Glutamatergic neuron (in vitro differentiated cells): ENCODE measurements at places on chromosomes 11 and 22.
A peak's percentile ranks its signal among the peaks of the same experiment; 100 is the strongest.

DNA sequence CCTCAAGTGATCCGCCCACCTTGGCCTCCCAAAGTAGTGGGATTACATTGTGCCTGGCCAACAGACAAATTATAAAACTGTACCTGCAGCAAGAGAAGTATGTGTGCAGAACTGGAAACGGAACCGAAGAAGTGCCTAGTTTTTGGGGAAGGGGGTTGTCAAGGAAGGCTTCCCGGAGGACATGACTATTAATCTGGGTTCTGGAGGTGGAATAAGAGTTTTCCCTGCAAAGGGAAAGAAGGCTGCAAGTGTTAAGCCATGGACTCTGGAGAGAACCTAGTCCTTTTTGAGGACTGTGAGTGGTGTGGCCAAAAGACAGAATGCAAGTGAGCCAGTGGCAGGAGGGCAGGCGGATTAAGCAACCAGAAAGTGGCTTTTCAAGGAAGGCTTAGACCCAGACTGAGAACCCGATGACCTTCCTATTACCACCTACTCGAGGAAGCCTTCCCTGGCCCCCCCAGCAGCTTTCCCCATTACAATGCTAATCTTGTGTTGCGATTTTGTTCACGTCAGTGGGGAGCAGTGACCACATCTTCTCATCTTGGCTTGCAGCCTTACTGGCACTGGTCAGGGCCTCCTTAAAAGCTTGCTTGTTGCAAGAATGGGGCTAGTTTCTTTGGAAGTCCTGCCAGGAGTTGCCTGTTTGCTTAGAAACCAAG, 5.7 kb upstream of the SEPTIN3 start:
- H3K27ac ChIP-seq = no peak overlapping the region
- H3K36me3 ChIP-seq = no peaks in the 10 kb centered on the region
- DNase-seq = no peak
- peaks cover 5% of the 10 kb centered on the region for H3K4me1 ChIP-seq
- H3K27me3 ChIP-seq = peaks cover 6% of the 10 kb centered on the region

DNA sequence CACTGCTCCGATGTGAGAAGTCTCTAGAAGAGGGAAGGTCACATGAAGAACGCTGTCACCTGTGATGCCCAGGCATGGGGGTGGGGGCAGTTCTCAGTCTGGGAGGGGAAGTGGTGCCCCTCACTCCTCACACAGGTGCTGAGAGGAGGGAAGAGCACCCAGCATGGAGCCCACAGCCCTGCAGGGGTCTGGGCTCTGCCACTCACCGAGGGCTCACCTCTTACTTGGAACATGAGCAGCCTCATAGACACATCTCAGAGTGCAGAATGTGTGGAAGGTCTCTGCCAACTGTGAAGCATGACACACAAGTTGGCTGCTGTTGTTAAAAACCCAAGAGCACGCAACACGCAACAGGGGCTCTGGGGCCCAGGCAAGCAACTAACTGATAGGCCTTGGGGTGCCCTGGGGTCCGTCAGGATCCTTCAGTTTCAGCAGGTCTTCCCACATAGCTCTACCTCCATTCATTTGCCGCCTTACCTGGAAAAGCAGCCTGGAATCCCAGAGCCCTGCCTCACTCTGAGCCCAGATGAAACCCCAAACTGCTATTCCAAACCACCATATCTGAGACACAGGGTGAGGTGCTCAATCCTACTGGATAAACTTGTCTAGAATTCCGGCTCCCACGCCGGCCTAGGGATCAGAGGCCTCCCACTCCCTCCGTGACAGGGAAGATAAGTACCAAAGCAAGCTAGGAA, 17.5 kb upstream of the TMPRSS4 start:
- peaks cover 2% of the 10 kb centered on the region for H3K4me1 ChIP-seq
- H3K36me3 ChIP-seq = peaks cover 5% of the 10 kb centered on the region
- no peak overlapping the region for H3K27ac ChIP-seq
- no peak overlapping the region for H3K4me3 ChIP-seq
- DNase-seq = no peak

DNA sequence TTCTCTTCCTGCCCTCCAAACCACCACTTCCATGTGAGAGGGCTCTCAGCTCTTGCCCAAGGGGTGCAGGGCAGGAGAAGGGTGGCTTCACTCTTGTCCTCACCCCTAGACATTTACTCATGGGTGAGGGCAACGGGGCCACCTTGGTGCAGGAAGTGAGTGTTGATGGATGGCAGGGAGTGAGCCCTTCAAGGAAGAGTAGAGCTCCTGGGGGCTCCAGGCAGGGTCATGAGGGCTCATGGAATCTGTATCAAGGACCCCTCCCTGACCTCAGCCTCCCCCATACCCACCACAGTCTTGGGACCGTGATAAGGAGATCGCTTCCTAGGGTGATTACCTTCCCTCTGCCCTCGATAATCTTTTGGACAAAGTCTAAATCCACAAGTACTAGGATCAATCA, 37.8 kb downstream of the TSPAN18 start:
- H3K4me1 ChIP-seq = peaks cover 31% of the 10 kb centered on the region
- DNase-seq = no peak
- peaks cover 8% of the 10 kb centered on the region for H3K27me3 ChIP-seq
- peaks cover 14% of the 10 kb centered on the region for H3K36me3 ChIP-seq
- H3K4me3 ChIP-seq = no peak overlapping the region
- no peak overlapping the region for H3K27ac ChIP-seq

DNA sequence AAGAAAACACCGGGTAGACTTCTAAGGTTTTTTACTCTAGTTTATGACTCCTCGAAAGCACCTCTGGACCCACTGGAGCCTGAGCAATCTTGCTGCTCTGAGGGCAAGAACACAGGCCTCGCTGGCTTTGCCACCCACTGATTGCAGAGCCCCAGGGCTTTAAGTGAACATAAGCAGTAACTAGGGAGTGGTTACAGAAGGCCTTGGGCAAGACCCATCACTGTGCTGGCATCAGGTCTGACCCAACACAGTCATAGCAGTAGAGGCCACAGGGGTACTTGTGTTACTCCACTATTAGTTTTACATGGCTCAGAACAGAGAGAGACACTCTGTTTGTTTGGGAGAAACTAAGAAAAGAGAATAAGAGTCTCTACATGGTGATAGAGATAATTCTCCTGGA, 684.5 kb downstream of the FAM181B start:
- H3K27me3 ChIP-seq = no peaks in the 10 kb centered on the region
- H3K4me3 ChIP-seq = no peak overlapping the region
- H3K36me3 ChIP-seq = no peaks in the 10 kb centered on the region
- DNase-seq = no peak
- H3K27ac ChIP-seq = no peak overlapping the region

DNA sequence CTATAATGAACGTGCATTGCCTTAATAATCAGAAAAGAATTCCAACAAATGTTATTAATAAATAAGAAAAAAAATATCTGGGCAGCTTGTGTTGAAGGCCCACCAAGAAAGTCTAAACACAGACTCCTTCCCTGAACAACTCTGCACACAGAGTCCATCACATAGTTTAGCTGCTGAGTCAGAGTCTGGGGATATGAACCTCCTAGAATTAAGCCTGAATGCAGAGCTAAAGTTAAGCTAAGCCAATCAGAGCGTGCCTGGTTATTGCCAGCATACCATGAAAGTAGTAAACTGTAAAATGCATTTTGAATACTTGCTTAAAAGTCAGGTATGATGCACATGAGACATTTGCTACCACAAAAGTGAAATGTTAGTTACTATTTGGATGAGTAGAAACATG, 25.6 kb upstream of the TENM4 start:
- no peak overlapping the region for H3K4me3 ChIP-seq
- H3K4me1 ChIP-seq = peaks cover 3% of the 10 kb centered on the region
- no peaks in the 10 kb centered on the region for H3K36me3 ChIP-seq
- no peak overlapping the region for H3K27ac ChIP-seq
- H3K27me3 ChIP-seq = no peaks in the 10 kb centered on the region

DNA sequence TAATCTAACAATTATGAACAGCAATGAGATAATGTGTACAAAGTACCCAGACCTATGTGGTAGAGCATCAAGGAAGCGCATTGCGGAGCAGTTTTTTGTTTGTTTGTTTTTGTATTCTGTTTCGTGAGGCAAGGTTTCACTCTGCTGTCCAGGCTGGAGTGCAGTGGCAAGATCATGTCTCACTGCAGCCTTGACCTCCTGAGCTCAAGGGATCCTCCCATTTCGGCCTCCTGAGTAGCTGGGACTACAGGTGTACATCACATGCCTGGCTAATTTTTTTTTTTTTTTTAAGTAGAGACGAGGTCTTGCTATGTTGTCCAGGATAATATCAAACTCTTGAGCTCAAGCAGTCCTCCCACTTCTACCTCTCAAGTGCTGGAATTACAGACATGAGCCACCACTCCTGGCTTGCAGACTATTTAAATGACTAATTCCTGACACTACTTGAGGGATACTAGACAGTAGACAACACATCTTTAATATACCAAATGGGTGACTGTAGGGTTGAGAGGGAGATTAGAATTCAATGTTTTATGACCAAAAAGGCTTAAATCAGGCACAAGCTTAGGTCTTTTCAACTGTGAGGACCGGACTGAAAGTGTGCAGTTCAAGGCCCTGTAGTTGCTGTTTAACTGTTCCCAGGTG, 12.7 kb downstream of the OR51B4 start:
- no peaks in the 10 kb centered on the region for H3K36me3 ChIP-seq
- no peak for DNase-seq
- H3K27me3 ChIP-seq = peaks cover 2% of the 10 kb centered on the region
- no peak overlapping the region for H3K27ac ChIP-seq
- no peaks in the 10 kb centered on the region for H3K4me1 ChIP-seq
- H3K4me3 ChIP-seq = no peak overlapping the region

GRCh38 chr11:95972060-95972459, 48.2 kb upstream of the MTMR2 start:
- no peaks in the 10 kb centered on the region for H3K36me3 ChIP-seq
- no peak overlapping the region for H3K27ac ChIP-seq
- no peak for DNase-seq

- H3K4me3 ChIP-seq = no peak overlapping the region
- H3K27me3 ChIP-seq = peaks cover 6% of the 10 kb centered on the region
- H3K4me1 ChIP-seq = no peaks in the 10 kb centered on the region
- H3K36me3 ChIP-seq = peaks cover 12% of the 10 kb centered on the region
- no peak overlapping the region for H3K27ac ChIP-seq
Measured at GRCh38 chr11:69395287-69395686, 86.2 kb upstream of the LINC01488 start.

GRCh38 chr11:26951809-26952515, 42.0 kb upstream of the FIBIN start:
- no peak for DNase-seq
- H3K4me1 ChIP-seq = peaks cover 3% of the 10 kb centered on the region
- no peak overlapping the region for H3K27ac ChIP-seq
- H3K4me3 ChIP-seq = no peak overlapping the region
- no peaks in the 10 kb centered on the region for H3K36me3 ChIP-seq

DNA sequence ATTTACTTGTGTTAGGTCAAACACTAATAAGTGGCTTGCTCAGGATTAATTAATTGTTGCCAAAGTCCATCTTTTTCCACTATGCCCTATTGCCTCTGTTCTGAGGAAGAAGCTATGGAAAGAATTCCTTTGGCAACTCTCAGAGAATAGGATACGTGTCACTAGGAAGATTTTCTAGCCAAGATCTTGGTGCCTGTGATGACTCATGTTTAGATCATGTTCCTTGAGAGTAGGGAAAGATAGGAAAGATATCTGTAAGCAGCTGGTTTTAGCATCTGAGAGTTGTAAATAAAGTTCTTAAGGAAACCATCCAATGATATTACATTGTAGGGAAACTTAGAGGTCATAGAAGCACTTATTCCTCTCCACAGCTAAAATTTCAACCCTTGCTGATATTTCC, 15.7 kb downstream of the SLN start:
- H3K4me3 ChIP-seq = no peak overlapping the region
- H3K4me1 ChIP-seq = no peaks in the 10 kb centered on the region
- no peak overlapping the region for H3K27ac ChIP-seq
- no peaks in the 10 kb centered on the region for H3K36me3 ChIP-seq
- DNase-seq = no peak

DNA sequence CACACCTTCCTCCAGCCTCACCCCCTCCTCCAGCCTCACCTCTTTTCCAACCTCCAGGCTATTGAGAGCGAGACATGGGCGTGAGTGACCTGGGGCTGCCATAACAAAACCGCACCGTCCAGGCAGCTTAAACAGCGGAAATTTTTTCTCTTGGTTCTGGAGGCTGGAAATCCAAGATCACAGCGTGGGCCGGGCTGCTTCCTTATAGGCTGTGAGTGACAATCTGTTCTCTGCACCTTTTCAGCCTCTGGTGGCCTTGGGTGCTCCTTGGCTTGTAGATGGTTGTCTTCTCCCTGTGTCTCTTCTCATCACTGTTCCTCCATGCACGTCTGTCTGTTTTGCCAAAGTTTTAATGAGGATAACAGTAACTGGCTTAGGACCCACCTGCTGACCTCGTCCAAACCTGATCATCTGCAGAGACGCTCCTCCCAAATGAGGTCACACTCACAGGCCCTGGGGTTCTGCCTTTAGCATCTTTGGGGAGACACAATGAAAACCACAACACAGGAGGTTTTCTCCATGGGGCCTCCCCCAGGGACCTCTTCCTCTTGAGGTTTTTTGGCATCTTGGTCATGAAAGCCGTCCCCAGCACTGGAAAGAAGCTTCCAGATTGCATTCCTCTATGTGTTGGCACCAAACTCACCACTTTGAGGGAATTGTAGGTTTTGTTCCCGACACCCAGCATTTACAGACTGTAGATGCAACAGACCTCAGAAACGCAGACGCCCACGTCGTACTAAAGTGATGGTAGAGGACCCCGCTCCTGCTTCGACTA, 878.1 kb downstream of the BRD1 start:
- H3K4me1 ChIP-seq = no peaks in the 10 kb centered on the region
- H3K27me3 ChIP-seq = peaks cover 9% of the 10 kb centered on the region
- no peak for DNase-seq

DNA sequence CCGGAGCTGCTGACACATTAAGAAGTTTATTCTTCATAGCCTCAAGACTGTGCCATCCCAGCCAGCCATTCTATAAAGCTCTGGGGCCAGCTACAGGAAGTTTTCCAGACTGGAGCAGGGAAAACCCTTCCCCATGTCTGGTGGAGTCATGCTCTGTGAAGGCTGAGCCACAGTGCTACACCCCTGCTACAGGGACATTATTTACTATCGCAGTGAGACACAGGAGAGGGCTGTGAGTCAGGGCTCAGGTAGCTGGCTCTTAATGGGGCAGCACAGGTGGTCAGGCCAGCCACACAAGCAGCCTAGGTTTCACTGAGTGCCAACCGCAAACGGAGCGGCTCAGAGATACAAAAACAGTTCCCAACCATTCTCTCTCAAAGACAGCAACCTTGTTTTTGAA, 12.1 kb downstream of the HPS4 start:
- no peak overlapping the region for H3K4me3 ChIP-seq
- no peak for DNase-seq
- H3K27ac ChIP-seq = no peak overlapping the region
- H3K4me1 ChIP-seq = peaks cover 5% of the 10 kb centered on the region

DNA sequence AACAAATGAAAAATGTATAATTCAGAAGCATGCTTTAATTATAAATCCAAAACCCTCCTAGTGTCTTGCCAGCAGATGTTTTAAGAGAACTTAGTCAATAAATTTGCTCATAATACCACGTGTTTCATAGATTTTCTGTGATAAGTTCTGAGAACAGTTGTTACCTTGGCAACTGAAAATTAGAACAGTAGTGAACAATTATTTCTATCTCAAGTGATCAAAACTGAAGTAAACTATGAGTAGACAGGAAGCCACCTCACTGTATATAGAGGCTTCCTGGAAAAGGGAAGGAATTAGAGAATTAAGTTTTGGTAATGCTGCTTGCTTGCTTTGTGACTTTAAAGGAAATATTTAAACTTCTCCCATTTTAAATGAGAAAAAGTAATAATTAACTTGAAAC, 266.0 kb upstream of the ANO3 start:
- no peak overlapping the region for H3K27ac ChIP-seq
- H3K4me1 ChIP-seq = no peaks in the 10 kb centered on the region
- H3K36me3 ChIP-seq = no peaks in the 10 kb centered on the region
- no peak for DNase-seq
- no peaks in the 10 kb centered on the region for H3K27me3 ChIP-seq

GRCh38 chr11:119907878-119908572, 179.0 kb upstream of the NECTIN1 start:
- peak overlapping the region; percentile 92 for H3K27ac ChIP-seq
- peaks cover 54% of the 10 kb centered on the region for H3K4me1 ChIP-seq
- H3K27me3 ChIP-seq = no peaks in the 10 kb centered on the region
- no peaks in the 10 kb centered on the region for H3K36me3 ChIP-seq
- no peak for DNase-seq
